ENCODE measurements at places on chromosomes 12 and 14. TPM values are rescaled to one million over a fixed set of nuclear protein-coding genes. Genes with fewer than 3 reads are reported as not detected.

DNA sequence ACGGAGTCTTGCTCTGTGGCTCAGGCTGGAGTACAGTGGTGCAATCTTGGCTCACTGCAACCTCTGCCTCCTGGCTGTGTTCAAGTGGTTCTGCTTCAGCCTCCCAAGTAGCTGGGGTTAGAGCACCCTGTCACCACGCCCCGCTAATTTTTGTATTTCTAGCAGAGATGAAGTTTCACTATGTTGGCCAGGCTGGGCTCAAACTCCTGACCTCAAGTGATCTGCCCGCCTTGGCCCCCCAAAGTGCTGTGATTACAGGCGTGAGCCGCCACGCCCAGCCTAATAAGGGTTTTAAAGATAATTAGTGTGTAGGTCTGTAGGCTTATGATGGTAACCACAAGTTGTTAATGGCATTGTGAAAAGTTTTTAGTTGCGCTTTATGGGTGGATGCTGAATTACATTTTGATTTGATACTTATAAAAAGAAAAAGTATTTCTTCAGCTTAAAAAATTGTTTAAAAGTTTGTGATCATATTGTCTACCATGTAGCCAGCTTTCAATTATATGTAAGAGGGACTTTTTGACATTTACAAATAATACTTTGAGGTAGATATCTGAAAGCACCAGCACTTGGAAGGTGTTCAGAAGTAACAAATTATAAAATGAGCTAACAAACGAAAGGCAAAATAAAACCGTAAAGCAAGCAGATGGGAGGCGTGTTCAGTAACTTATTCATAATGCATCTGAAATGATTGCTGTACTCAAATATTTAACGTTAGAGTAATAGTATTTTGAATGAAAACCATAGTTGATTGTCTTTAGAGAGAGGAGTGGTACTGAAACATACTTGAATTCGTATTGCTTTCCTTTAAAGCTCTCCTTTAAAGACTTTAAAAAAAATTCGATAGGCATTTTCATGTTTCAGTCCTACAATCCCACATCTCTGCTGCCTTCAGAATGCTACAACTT lies 37.1 kb downstream of the MDM2 start:
- peaks cover 6% of the 10 kb centered on the region for H3K36me3 ChIP-seq
- no peaks in the 10 kb centered on the region for H3K27me3 ChIP-seq
- DNase-seq, result no peak
- H3K4me1 ChIP-seq, result no peaks in the 10 kb centered on the region

The NR2C1 gene
- 43.7 TPM for total RNA-seq

DNA sequence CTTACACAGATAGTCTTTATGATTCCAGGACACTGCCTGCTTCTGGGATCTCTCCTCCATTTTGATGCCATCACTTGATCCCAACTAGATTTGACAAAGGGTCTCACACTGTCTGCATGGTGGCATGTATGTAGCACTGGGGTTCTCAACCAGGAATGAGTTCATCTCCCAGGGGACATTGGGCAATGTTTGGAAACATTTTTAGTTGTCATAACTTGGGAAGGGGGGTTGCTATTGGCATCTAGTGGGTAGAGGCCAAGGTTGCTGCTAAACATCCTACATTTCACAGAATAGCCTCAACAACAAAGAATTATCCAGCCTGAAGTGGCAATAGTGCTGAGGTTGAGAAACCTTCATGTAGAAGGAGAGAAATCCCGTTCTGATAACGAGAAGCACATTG lies 376.2 kb downstream of the DPF3 start:
- H3K27me3 ChIP-seq, result no peaks in the 10 kb centered on the region
- peaks cover 6% of the 10 kb centered on the region for H3K4me1 ChIP-seq
- H3K27ac ChIP-seq, result no peak overlapping the region
- H3K4me3 ChIP-seq, result no peak overlapping the region
- H3K36me3 ChIP-seq, result no peaks in the 10 kb centered on the region

The TBX3 gene
- total RNA-seq, result 11.9 TPM

DNA sequence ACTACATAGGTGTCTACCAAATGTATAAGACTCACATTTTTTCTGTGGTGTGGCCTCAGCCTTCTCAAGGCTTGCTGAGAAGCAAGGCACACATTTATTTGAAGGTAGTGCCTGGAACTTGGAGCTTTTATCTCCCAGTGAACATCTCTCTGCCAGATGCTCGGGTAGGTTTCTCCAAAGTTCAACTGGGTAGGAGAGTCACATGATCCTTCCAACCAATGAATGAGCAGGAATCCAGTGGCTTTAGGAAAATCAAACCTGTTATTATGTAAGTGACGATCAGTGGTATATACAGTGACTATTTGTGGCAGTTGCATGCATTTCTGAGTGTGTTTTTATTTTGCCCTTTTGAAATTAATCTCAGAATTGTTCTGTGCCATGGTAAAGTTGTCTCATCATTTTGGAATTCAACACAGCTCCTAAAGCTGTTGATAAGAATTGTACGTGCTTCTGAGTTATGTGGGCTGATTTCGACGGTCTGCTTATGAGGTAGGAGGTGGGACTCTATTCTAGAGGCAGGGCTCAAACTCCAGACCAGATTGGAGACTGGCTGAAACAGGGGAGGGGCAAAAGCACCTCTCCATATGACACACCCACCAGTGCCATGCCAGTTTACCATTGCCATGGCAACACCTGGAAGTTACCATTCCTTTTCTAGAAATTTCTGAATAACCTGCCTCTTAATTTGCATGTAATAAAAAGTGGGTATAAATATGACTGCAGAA lies 57.6 kb downstream of the EID3 start:
- no peak overlapping the region for H3K4me3 ChIP-seq
- no peaks in the 10 kb centered on the region for H3K4me1 ChIP-seq
- DNase-seq, result no peak
- H3K27ac ChIP-seq, result no peak overlapping the region
- no peaks in the 10 kb centered on the region for H3K27me3 ChIP-seq
- no peaks in the 10 kb centered on the region for H3K36me3 ChIP-seq

The TRAFD1 gene
- total RNA-seq, result 35.7 TPM

The ITPR2 gene
- total RNA-seq, result 10.4 TPM

The AQP2 gene
- not detected for total RNA-seq

The GPRC5A gene
- total RNA-seq, result 0.27 TPM

- H3K4me3 ChIP-seq, result no peak overlapping the region
- no peaks in the 10 kb centered on the region for H3K27me3 ChIP-seq
Measured at GRCh38 chr14:39581474-39581873, 149.2 kb upstream of the FBXO33 start.

GRCh38 chr14:28783664-28784063 lies 17.1 kb downstream of the FOXG1 start:
- DNase-seq, result no peak
- H3K36me3 ChIP-seq, result no peaks in the 10 kb centered on the region

- peaks cover 18% of the 10 kb centered on the region for H3K4me1 ChIP-seq
- H3K27ac ChIP-seq, result no peak overlapping the region
- H3K4me3 ChIP-seq, result no peak overlapping the region
Measured at GRCh38 chr12:95723693-95724384, 66.7 kb downstream of the NTN4 start.

DNA sequence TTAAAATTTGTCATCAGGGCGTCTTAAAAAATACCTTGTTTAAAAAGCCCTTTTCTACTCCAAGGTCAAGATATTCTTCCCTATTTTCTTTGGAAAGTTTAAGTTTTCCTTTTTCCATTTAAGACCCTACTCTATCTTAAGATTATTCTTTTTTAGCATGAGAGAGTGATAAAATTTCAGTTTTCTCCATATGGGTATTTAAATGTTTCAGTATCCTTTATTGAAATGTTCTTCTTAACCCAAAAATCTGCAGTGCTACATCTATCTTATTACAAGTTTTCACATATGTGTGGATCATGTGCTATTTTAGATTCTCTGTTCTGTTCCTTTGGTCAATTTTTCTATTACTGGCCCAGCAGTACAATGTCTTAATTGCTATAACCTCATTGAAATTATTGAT lies 202.2 kb downstream of the TTC6 start:
- DNase-seq, result no peak
- H3K36me3 ChIP-seq, result no peaks in the 10 kb centered on the region

- no peaks in the 10 kb centered on the region for H3K36me3 ChIP-seq
- no peak overlapping the region for H3K4me3 ChIP-seq
- H3K4me1 ChIP-seq, result peaks cover 7% of the 10 kb centered on the region
- DNase-seq, result no peak
Measured at GRCh38 chr14:89564286-89564957, 147.4 kb upstream of the FOXN3 start.

The DEPDC4 gene
- total RNA-seq, result 1.3 TPM

The PIWIL1 gene
- not detected for total RNA-seq

DNA sequence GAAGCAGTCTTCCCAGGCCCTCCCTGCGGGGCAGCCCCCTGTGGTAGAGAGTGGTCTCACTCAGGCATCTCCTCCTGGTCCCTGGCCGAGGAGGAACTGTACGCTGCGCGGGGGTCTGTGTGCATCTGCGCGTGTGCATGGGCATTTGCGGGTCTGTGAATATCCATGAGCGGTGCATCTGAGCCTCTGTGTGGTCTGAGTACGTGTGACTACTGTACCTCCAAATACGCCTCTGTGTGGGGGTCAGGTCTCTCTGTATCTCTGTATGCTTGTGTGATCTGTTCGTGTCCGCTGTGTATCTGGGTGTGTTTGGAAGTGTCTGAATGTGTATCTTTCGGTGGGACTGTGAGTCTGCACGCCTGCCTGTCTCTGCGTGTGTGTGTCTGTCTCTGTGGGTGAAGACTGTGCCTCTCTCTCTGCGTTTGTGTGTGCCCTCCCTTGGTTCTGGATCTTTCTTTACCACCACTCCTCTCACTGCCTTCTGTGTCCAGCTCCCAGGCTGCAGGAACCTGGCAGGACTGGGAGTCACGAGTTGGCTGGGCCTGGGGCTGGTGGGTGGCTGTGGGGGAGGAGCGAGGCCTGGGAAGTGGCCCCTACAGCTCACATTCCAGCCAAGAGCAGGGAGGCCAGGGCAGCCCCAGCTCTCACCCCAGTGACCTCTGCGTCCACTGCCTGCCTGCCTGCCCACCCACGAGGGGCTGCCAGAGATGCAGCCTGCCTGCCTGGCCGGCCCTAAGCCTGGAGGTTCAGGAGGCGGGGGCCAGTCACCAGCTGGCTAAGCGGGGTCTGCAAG lies 1.1 kb upstream of the PGF start:
- no peak overlapping the region for H3K27ac ChIP-seq
- no peaks in the 10 kb centered on the region for H3K27me3 ChIP-seq
- peaks cover 31% of the 10 kb centered on the region for H3K4me1 ChIP-seq
- no peaks in the 10 kb centered on the region for H3K36me3 ChIP-seq

- no peak overlapping the region for H3K4me3 ChIP-seq
- DNase-seq, result no peak
- H3K27ac ChIP-seq, result no peak overlapping the region
Measured at GRCh38 chr14:56098021-56098420, 20.2 kb upstream of the PELI2 start.

DNA sequence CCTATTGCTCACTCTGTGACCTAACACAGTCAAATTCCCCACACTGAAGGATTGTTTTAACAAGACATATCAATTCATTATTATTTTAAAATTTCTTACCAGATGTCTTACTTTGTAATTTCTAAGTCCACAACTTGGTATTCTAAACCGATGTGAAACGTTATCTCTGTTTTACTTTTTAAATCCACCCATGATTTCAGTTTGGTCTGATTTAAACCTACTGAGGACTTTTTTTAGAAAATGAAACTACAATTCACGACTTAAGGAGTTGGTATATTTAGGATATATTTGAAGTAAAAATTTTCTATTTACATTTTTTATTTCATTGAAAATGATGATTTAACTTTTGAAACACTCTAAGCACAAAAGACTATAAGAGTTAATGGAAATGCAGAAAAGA lies 35.1 kb upstream of the GRIP1 start:
- no peaks in the 10 kb centered on the region for H3K27me3 ChIP-seq
- DNase-seq, result no peak
- no peak overlapping the region for H3K27ac ChIP-seq
- H3K36me3 ChIP-seq, result no peaks in the 10 kb centered on the region
- H3K4me3 ChIP-seq, result no peak overlapping the region

The FSCB gene
- total RNA-seq, result not detected

DNA sequence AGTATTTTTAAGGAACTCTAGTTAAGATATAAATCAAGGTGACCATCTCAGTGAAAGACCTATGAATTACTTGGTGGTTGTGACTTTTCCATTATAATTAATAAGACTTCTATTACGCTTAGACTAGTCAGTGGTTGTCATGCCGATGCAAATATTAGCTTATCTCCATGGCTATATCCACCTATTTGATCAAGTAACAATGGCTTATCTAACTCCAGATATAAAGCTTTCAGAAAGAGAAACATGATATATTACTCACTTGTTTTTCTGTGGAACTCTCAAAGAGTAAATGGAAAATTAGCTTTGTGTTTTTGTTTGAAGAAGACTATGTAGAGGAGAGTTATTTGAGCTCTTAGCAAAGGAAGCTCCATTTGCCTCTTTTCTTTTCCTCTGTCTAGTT lies 323.8 kb upstream of the DCN start:
- H3K27me3 ChIP-seq, result no peaks in the 10 kb centered on the region
- H3K27ac ChIP-seq, result no peak overlapping the region
- no peak for DNase-seq
- no peaks in the 10 kb centered on the region for H3K4me1 ChIP-seq
- H3K4me3 ChIP-seq, result no peak overlapping the region

GRCh38 chr12:3630621-3631271 lies 122.2 kb downstream of the CRACR2A start:
- no peak overlapping the region for H3K4me3 ChIP-seq
- no peak for DNase-seq
- no peaks in the 10 kb centered on the region for H3K27me3 ChIP-seq
- no peak overlapping the region for H3K27ac ChIP-seq
- H3K4me1 ChIP-seq, result peaks cover 3% of the 10 kb centered on the region

- H3K27me3 ChIP-seq, result no peaks in the 10 kb centered on the region
- no peaks in the 10 kb centered on the region for H3K36me3 ChIP-seq
- H3K4me1 ChIP-seq, result peaks cover 3% of the 10 kb centered on the region
- H3K4me3 ChIP-seq, result no peak overlapping the region
Measured at GRCh38 chr12:115597157-115597712, 680.3 kb downstream of the MED13L start.

GRCh38 chr12:44046732-44047417 lies 211.0 kb downstream of the TMEM117 start:
- DNase-seq, result no peak
- H3K27me3 ChIP-seq, result no peaks in the 10 kb centered on the region
- no peaks in the 10 kb centered on the region for H3K4me1 ChIP-seq
- no peak overlapping the region for H3K27ac ChIP-seq
- no peaks in the 10 kb centered on the region for H3K36me3 ChIP-seq

DNA sequence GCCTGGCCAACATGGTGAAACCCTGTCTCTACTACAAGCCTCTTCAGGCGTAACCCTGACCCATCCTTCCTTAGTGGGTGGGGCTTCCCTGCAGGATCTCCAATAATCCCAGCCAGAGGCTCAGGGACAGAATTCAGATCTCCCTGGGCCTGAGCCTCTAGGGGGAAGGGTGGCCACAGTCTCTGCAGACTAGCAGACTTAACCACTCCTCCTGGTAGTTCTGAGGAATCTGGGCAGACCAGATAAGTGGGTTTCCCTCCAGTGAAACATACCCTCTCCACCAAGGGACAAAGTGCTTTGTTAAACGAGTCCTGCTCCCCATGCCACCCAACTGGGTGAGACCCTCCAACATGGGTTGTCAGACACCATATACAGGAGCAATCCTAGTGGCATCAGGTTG lies 36.6 kb upstream of the TRIM9 start:
- no peak for DNase-seq
- H3K4me1 ChIP-seq, result no peaks in the 10 kb centered on the region
- no peaks in the 10 kb centered on the region for H3K36me3 ChIP-seq

- peaks cover 14% of the 10 kb centered on the region for H3K4me1 ChIP-seq
- H3K36me3 ChIP-seq, result no peaks in the 10 kb centered on the region
- DNase-seq, result no peak
Measured at GRCh38 chr12:111570084-111570961, 28.8 kb downstream of the ATXN2 start.

The CLEC1B gene
- not detected for total RNA-seq

- H3K27me3 ChIP-seq, result no peaks in the 10 kb centered on the region
- H3K4me1 ChIP-seq, result no peaks in the 10 kb centered on the region
- H3K4me3 ChIP-seq, result no peak overlapping the region
- H3K36me3 ChIP-seq, result no peaks in the 10 kb centered on the region
- no peak overlapping the region for H3K27ac ChIP-seq
Measured at GRCh38 chr12:56437430-56438176, 11.6 kb downstream of the TIMELESS start.

The MANSC4 gene
- not detected for total RNA-seq
